ENCODE measurements at places on chromosomes 2 and 18.
A peak's percentile ranks its signal among the peaks of the same experiment; 100 is the strongest.

GRCh38 chr2:47022186-47022765 is 106.7 kb upstream of the MCFD2 start:
- no peak for DNase-seq

DNA sequence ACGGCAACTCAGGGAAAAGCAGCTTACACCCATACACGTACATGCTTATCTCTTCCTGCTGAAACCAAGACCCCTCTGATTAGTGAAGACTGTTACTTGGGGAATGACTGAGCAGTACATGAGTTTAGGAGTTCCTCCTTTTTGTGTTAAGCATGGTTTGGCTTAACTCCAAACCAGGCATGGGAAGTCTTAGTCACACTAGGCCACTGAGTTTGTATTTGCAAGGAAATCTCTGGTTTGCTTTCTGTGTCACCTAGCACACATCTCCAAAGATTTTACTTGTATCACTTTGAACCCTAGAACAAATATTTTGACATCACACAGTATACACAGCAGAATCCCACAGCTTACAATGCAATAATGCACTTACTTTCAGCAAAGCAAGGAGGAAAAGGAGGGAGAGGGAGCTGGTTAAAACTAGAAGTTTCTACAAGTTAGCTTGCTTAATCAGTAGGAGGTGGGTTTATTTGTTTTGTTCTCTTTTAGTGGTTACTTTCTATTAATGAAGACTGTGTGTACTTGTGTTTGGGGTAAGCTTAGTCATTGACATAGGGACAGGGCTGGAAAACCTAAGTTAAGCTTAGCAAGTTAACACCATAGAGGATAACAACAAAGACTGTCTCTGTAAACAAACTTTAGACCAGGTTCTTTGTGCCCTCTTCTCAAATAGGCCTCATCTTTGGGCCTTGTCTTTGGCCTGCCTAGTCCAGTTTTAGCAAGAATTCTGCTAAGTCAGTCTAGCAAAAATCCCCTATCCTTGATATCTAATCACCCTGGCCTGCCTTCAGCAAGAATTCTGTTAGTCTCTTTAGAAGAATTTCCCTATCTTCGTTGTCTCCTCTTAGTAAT is 219.4 kb downstream of the MREG start:
- no peak for DNase-seq

- DNase-seq, result no peak
Measured at GRCh38 chr2:176321916-176322315, 52.7 kb downstream of the MTX2 start.

DNA sequence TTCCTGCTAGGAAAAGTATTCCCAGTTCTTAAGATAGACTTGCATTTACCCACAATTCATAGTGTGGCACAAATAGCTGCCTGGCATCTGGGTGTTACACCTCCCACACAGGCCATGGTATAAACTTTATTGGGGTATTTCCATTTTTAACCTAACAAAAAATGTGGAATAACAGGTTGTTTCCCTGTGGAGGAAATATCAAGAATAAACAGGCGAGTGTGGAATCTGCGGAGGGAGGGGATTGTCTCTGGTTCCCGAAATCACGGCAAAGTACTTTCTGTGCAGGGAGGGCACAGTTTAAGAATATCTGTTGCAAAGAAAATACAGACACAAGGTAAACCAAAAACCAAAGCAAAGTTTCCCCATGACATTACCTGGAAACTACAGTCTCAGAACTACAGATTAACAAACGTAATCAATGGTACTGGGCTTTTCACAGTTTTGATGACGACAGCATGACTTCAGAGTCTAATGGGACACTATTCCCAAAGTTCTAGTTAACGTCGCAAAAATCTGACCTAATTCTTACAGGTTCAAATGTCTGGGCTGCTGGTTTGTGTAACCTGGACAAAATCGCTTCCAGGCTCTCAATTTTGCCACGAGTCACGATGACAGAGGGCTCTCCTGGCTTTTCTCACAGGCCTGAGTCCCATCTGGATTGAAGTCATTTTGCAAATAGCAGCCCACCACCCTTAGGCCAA is 1.4 kb downstream of the STARD7 start:
- no peak for DNase-seq

DNA sequence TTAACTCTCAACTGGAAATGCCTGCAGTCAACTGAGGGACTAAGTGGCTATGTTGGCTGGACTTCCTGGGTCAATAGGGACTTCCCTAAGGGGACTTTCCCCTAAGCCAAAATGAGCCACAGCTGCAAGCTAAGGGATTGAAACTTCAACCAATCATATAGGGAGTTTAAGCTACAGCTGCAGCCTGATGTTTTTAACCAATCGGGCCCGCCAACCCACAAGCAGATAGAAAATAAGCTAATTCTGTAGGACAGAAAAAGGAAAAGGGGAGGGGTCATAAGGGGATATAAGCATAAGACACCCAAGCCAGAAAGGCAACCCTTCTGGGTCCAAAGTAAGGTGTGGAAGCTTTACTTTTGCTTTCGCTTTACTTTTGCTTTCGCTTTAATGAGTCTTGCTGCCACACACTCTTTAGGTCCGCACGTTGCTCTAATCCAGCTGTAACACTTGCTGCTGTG is 927.5 kb downstream of the ERBB4 start:
- no peak for DNase-seq

- DNase-seq, result peak; percentile 80
Measured at GRCh38 chr2:72973566-72974435, 56.5 kb downstream of the EMX1 start.

- DNase-seq, result no peak
Measured at GRCh38 chr2:148993351-148993750, 45.1 kb upstream of the LYPD6B start.

DNA sequence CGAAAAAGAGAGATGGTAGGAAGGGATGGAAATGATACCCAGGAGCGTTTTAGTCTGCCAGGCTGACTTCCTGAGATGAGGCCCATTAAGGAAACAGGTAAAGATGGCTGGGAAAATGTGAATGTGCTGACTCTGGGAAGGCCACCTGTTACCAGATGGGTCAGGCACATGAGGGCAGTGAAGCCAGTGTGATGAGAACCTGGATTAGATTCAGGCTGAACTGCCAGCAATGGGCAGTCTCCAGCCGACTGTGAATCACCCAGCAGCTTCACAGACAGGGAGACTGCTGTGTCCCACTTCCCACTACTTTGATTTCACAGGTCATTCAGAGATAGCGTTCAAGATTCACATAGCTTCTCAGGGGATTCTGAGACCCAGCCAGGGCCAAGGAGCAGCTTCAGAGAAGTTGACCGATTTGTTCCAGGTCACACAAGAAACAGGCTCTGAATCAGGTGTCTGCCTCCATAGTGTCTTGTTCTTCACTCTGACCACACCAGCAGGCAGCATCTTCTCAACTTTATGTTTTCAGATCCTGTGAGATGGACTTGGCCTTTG is 26.4 kb downstream of the CAPN13 start:
- DNase-seq, result no peak

DNA sequence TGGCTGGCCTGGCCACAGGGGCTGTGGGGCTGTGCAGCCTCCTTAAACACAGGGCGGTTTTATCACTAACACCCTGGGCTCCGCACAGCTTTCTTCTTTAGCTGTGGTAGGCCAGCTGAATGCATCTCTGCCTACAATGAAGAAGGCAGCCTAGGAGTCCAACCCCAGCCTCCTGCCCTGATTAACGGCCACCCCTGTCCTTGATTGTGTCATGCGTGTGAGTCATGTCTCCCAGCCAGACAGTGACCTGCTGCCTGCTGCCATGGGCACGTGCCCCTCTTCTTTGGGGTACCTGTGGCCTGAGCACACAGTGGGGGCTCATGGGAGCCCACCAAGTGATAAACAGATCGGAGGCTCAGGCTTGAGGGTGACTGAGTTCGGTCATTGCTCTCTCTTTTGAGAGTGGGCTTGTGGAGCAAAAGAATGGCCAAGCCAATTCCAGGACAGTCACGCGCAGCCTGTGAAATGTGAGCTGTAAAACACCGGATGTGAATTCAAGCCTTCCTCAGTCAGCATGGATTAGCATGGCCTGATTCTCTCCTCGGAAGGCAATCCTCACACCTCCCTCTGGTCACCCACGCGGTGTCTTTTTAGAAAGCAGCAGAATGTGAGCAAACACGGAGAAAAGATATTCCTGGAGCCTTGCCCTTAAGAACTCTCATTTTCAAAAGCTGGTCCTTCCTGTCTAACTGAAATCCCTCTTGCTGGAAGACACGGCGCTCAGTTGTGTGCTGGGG is 144.1 kb downstream of the CELF4 start:
- DNase-seq, result no peak

- DNase-seq, result no peak
Measured at GRCh38 chr2:217705461-217705860, 297.3 kb downstream of the TNS1 start.

DNA sequence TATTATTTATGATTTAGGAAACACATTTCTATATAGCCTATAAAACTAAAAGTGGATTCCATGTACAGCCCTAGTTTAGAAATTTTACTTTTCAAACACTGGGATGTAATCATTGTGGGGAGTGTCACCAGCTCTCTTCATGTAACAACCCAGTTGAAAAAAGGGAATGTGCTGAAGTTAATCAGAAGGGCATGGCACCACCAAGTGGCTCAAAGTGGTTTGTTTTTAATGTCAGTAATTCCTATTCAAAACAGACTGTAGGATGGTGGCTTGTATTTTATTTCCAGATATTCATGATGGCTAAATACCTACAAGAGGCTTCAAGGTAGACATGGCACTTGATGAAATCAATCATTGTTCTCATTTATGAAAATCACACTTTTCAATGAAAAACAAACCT is 58.1 kb upstream of the TMEM182 start:
- peak; percentile 6 for DNase-seq

DNA sequence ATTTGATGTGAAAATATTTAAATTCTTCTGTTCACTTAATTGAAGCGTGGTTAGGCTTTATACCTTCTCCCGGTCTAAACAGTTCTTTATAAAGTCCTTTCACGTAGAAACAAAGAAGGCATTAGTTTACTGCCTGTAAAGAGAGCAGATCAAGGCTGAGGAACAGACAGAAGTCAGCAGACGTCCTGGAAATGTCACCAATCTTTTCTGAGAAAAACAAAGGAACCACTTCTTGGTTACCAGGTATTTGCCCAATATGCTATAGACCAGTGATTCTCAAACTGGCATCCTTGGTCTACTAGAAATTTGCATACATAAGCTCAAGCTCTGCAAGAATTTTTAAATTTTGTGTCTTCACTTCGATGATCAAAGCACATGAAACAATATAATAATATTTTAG is 89.2 kb upstream of the STK17B start:
- DNase-seq, result no peak

- DNase-seq, result no peak
Measured at GRCh38 chr18:57014772-57015413, 132.0 kb upstream of the BOD1L2 start.

GRCh38 chr2:11480859-11481258 is 14.9 kb upstream of the E2F6 start:
- DNase-seq, result no peak

DNA sequence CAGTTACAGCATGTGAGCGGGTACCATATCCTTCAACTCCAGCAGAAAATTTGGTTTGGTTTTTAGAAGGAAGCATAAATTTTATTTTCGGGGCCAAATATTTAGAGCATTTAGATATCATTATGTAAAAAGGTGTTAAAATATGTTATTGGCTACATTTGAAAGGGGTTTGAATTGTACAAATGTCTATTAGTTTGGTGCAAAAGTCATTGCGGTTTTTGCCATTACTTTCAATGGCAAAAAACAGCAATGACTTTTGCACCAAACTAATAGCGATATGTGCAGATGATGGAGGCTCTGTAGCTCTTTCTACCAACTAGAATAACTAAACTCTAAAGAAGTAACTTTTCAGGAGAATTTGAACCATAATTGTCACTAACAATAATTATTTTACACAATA is 1666.2 kb upstream of the SLC39A10 start:
- no peak for DNase-seq

- no peak for DNase-seq
Measured at GRCh38 chr18:58061349-58061748, 17.3 kb downstream of the NEDD4L start.

GRCh38 chr2:200376513-200377354 is 70.2 kb downstream of the SPATS2L start:
- DNase-seq, result no peak

DNA sequence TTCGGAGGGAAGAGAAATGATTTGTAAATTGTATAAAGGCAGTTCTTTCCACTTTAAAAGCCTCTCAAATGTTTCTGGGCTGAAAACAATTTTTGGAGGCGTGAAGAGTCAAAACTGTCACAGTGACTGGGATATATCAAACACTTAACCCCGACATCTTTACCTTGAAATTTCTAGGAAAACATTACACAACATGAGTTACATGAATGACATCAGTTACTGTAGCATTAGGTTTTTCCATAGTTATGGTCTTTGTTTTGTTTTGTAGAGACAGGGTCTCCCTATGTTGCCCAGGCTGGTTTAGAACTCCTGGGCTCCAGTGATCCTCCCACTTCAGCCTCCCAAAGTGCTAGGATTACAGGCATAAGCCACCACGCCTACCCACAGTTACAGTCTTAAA is 25.7 kb downstream of the MSH6 start:
- no peak for DNase-seq

- no peak for DNase-seq
Measured at GRCh38 chr18:78410094-78410786, 569.4 kb upstream of the SALL3 start.

DNA sequence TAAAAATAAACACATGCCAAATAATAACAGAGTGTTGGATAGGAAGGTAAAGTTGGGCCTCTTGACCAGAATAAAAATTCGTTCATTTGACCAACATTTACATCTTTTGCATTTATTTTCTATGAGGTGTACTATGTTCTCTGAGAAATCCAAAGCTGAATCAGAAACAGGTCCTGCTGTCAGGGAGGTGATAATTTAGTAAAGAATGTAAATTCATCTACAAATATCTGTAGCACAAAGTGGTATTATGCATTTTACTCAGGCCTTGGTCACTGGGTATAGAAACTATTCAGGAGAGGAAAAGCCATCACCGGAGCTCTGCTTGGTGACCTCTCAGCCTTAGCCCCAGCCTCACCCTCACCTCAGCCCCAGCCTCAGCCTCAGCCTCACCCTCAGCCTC is 208.9 kb downstream of the SPP2 start:
- DNase-seq, result no peak

- no peak for DNase-seq
Measured at GRCh38 chr18:13915995-13916431, 677 bp upstream of the MC2R start.

GRCh38 chr18:24055878-24056277 is 41.3 kb downstream of the TTC39C start:
- no peak for DNase-seq

GRCh38 chr2:223621901-223622300 is 19.7 kb upstream of the SCG2 start:
- no peak for DNase-seq

GRCh38 chr2:9844576-9844975 is 1.3 kb downstream of the TAF1B start:
- DNase-seq, result peak; percentile 35

GRCh38 chr2:196987298-196987648 is 60.8 kb upstream of the PGAP1 start:
- no peak for DNase-seq

DNA sequence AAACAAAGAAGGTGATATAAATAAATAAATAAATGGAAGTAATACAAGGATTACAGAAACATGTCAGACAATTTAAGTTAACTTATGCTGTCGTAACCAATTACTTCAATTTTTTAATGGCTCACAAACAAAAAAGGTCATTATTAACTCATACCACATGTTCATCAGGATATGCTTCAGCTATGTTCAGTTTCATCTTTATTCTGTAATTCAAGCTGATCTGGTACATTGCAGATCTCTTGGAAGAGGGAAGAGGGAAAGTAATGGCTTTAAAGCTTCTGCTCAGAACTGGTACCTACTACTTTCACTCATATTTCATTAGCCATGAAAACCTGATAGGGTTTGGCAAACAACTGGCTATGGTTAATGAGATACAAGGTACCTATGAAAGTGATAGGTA is 67.6 kb upstream of the ERBB4 start:
- DNase-seq, result no peak

- DNase-seq, result no peak
Measured at GRCh38 chr2:219434718-219435525, at the start of gene SPEG. Gene SPEG, plus strand, starts transcription at chr2:219434843. Its CDS starts 135 bp downstream, at chr2:219434978.

Data from germinal center (tissue), 1 donor.